Epithelial cell of prostate (primary cell): ENCODE measurements at places on chromosomes 16 and 17.

DNA sequence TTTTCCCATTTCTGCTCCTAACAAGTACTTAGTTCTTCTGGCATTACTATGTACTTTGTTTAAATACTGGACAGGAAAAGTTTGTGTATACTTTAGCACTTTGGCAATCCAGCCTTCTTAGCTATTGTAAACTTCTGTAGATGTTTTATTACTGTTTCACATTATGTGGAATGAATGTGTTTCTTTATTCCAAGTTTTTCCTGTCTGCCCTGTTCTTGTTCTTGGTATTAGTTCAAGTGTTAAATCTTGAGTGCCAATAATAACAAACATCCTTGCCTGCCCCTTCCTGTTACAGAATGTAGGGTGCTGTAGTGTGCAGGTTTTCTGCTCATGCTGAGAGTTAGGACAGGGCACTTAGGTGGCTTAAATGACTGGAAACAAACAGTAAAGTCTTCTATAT, 7.3 kb upstream of the CAPNS2 start:
- DNase-seq, result no peak

- DNase-seq, result no peak
Observed at GRCh38 chr16:51967646-51968045, 579.3 kb downstream of the TOX3 start.

GRCh38 chr16:2895813-2896212, 12.8 kb downstream of the FLYWCH2 start:
- no peak for DNase-seq

DNA sequence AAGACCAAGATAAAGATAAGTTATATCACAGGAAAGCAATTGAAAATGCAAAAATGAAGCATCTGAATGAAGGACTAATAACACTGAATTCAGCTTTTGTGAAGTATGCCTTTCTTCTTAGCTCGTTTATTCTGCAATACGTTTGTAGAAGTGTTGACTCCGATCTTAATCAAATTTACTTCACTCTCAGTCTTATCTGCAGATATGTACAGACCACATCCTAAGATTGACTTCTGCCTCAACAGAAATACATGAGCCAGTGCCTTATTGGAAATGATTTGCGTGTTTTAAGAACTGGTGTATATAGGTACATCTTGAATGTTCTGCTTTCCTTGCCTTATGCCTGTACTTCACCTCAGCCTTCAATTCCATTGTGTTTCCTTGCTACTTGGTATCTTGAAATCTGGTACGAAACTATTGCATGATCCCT, 1.3 kb downstream of the ATF7IP2 start:
- no peak for DNase-seq

GRCh38 chr17:9982159-9982558, 77.1 kb upstream of the RCVRN start:
- DNase-seq, result no peak

GRCh38 chr17:66684261-66684660, 150.7 kb upstream of the CACNG5 start:
- no peak for DNase-seq

DNA sequence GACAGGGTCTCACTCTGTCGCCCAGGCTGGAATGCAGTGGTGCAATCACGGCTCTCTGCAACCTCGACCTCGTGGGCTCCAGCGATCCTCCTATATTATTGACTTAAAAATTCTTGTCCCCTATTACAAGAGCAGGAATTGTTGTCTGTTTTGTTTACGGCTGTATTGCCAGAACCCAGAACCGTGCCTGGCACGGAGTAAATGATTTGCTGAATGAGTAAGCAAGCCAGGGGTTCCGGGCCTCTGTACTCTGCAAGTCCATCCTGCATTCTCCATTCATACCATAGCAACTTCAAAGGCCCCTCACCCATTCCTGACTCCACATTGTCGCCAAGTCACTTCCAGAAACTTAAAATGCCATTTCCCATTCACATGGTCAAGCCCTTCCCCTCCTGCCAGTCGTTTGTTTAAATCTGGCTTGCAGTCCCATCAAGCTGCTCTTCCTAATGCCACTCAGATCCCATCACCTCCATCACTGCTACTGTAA, 6.9 kb downstream of the ADCY9 start:
- no peak for DNase-seq

GRCh38 chr17:61862105-61862574, 1.2 kb downstream of the BRIP1 start:
- no peak for DNase-seq

DNA sequence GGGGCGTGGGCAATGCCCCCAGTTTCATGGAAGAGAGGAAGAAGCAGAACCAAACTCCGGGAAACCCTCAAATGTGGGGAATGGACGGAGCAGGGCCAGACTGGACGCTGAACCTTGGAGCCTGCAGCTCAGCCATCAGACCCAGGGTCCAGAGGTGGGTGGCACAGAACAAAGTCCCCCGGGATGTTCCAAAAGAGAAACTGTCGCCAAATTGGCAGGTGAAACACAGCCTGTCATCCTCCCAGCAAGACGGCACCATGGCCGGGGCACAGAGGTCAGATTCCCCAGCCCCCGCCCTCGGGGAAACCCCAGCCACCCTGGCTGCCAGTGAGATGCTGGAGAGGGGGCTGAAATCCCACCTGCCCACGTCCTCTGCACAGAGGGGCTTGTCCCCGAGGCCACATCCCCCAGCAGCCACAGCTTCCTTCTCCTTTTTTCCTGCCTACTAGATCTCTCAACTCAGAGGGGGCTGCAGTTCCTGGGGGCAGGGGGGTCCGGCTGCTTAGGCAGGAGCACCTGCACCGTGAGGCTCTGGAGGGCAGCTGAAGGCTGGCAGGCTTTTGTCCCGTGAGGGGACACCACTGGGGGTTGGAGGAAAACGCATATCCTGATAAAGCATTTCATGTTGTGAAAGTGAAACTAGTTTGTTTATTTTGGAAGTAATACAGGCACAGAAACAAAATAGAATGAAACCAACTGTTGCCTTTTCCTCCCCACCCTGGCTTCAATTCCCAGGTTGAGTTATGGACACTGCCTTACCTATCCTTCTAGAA, 1.2 kb upstream of the SECTM1 start:
- DNase-seq, result no peak

- DNase-seq, result peak; percentile 16
Observed at GRCh38 chr17:49515196-49515770, 20.2 kb downstream of the NGFR start.
